CD4-positive, alpha-beta T cell treated with Interleukin-15 for 1 hour (primary cell): ENCODE measurements at places on chromosomes 1 and 21.

DNA sequence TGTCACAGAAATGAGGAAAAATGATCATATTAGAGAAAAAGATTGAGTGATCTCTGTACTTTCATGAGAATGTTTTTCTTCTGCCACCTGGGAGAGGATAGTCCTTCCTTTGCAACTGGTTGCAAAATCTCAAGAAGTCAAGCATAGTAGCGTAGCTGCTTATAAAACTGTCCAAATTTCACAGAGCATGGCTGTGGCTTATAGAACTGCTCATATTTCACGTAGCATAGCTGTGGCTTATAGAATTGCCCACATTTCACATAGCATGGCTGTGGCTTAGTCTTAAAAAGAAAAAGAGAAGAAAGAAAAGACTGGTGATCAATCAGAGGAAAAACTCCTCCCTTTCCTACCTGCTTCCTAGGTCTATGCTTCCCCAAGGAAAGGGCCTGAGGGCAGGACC, 329.5 kb downstream of the SIPA1L2 start:
- no peak for DNase-seq

DNA sequence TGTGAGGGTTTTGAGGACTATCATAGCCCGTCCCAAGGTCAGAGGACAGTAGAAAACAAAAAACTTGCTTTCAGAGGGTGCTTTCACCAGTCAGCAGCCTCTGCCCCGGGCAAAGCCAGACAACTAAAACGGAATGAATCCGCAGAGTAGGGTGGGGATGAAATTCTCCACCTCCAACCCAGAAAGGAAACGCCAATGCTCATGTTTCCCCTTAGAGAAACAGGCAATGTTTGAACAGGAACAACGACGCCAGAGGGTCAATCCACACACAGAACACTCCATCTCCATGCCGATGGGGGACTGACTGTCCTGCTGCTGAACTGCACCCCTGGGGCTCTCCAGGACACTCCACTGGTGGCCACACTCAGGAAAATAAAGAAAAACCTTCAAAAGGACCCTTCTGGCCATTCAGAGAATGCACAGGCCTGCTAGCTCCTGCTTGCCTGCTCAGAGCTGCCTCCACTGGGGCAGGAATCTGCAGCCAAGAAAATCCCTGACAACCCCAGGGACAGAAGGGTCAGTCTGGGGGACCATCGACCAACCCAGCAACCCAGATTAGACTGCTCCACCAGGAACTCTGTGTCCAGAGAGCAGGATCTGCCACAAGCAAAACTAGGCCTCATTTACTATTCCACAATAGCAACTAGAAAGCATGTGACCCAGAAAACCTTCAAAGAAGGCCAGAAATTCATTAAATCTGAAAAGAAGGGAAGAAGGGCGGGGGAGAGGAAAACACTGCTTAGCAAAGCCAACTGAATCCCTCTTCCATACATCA, 116.0 kb downstream of the TOMM20 start:
- no peak for DNase-seq

DNA sequence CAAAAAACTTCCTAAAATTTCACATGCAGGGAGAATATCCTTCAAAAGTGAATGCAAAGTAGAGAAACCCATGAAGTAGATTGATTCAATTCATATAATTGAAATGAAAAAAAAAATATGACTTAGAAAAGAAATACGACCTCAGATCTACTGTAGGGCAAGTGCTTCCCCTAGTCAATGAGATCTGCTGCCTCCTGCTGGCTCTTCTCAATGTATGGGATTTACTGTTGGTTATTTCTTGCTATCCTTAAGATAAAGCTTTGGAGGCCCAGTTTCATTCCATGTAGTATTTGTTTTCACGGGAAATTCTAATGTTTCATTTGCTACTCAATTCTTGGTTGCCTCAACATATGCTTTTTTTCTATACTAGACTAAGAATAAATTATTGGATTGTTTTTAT, 46.2 kb downstream of the ZNF648 start:
- no peak for DNase-seq

GRCh38 chr1:26541431-26541815, 11.9 kb downstream of the RPS6KA1 start:
- no peak for DNase-seq

GRCh38 chr1:172089768-172090510, 248.6 kb downstream of the DNM3 start:
- peak; percentile 51 for DNase-seq

GRCh38 chr1:36729289-36729688, 246.6 kb upstream of the CSF3R start:
- DNase-seq: no peak

- DNase-seq: no peak
Measured at GRCh38 chr1:1603671-1604373, 3.9 kb upstream of the FNDC10 start.

DNA sequence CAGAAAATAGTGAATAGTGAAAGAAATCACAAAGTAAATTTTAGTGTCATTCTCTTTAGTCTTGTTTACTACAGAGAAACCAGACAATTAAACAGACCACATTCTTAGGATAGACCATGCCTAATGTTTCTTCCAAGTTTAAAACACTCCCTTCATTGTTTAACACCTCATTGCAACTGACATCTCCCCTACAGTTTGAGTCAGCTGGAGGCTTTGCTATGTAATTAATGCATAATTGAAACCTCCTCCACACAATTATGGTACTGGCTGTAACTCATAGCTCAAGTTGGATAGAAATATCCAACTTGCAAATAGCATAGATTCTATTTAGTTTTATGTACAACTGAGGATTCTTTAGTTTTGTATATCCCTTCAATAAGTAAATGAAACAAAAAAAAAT, 35.2 kb upstream of the B3GALT2 start:
- DNase-seq: no peak

DNA sequence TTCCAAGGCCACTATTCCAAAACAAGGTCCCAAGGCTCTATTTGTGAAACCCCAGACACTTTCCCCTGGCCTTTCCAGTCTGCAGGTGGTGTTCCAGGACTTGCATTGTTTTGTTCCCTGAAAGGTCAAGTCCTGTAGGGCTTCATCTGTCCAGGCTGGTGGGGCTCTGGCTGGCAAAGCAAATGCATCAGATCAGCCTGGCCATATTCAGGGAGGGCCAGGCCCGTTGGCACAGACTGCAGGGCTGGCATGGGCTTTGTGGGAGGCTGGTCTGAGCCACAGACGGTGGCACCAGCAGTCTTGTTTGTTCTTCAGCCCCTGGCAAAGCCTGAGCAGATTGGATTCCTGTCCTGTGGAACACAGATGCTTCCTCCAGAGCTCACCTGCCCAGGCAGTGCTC, 93.0 kb downstream of the SPATA46 start:
- no peak for DNase-seq

DNA sequence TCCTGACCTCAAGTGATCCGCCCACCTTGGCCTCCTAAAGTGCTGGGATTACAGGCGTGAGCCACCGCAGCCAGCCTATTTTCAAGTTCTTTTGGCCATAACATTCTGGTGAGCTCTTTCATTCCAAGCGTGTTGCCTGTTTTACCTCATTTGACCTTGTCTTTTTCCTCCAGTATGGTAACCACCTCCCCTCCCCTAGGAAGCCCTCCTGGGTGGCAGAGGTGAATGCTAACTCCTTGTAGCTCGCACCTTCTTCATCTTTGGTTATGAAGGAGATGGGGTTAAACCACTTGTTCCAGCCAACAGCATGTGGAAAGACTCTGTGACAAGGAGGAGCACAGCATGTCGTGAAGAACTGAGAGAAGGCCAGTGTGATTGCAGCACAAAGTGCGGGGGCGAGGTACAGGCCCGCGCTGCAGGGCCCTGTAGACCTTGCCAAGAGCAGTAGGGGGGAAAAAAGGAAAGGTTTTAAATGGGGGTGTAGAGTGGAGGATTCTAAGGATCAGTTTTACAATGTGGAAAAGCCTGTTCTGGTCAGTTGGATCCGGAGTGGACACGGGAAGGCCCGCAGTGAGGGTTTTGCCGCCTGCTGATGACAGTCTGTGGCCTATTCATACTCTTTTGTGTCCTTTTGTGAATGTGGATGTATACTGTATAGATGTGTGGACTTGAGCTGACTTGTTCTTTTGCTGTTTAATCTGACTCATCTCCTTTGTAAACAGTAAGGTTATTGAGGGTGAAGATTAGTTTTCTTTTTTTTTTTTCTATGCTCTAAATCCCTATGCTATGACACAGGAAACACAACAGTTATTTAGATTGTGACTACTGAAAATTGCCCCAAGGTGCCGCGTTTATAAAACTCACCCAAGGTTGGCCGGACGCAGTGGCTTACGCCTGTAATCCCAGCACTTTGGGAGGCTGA, 7.5 kb upstream of the ZNF436 start:
- DNase-seq: no peak
